ENCODE measurements at places on chromosomes 6 and 20. TPM values are rescaled to one million over a fixed set of nuclear protein-coding genes. Genes with fewer than 3 reads are reported as not detected.

GRCh38 chr6:3135668-3136291 is 17.3 kb downstream of the BPHL start:
- no peak for DNase-seq

DNA sequence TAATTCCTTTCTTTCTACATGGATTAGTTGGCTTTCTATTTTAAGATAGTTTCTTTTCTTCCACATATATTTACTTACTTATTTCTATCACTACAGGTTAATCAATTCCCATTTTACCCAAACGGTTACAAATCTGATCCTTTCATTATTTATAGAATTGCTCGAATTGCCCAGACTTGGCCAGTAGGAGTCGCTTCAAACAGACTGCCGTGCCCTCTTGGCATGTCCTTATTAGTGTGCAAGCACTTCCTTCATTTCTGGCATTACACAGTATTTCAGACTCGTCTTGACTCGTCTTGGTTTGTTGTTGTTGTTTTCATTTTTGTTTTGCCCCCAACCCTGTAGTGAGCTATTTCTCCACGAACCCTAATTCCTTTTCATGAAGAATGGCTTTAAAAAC is 74.6 kb downstream of the SAMD3 start:
- DNase-seq: no peak

GRCh38 chr20:22836877-22837276 is 198.2 kb upstream of the SSTR4 start:
- DNase-seq: peak; percentile 77

- DNase-seq: no peak
These were observed 68.6 kb upstream of the FOXP4 start for GRCh38 chr6:41477572-41477971.

GRCh38 chr20:5312518-5312917 is 4.2 kb downstream of the PROKR2 start:
- DNase-seq: no peak

GRCh38 chr20:24746351-24746685 is 202.8 kb upstream of the CST7 start:
- DNase-seq: peak; percentile 77

- DNase-seq: peak; percentile 5
These were observed 70.1 kb upstream of the CNKSR3 start for GRCh38 chr6:154580397-154581135.

GRCh38 chr20:8557711-8558110 is 425.6 kb downstream of the PLCB1 start:
- DNase-seq: no peak

- peak; percentile 63 for DNase-seq
These were observed 59.5 kb upstream of the ARMH2 start for GRCh38 chr6:24858177-24858653.

DNA sequence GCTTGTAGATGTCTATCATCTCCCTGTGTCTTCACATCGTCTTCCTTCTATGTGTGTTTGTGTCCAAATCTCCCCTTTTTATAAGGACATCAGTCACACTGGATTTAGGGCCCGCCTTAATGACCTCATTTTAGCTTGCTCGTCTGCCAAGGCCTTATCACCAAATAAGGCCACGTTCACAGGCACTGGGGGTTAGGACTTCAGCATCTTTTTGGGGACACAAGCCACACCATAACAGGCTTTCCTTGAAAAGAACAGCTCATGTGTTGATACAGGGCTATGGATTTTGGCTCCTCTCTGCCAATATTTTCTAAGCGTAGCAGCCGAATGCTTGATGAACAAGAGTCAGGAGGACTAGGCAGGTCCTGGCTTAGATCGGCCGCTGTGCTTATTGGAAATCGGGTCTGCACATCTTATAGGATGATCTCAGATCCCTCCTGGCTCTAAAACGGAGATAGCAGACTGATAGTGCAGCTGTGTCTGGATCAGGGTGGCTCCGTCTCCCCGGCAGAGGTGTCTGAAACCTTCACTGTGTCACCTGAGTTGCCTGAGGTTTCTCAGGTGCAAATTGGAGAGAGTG is 16.2 kb upstream of the TMEM181 start:
- no peak for DNase-seq

- peak; percentile 18 for DNase-seq
These were observed 37.7 kb upstream of the CENPW start for GRCh38 chr6:126302191-126302590.

GRCh38 chr6:15763837-15764236 is 101.0 kb upstream of the DTNBP1 start:
- DNase-seq: peak; percentile 55

DNA sequence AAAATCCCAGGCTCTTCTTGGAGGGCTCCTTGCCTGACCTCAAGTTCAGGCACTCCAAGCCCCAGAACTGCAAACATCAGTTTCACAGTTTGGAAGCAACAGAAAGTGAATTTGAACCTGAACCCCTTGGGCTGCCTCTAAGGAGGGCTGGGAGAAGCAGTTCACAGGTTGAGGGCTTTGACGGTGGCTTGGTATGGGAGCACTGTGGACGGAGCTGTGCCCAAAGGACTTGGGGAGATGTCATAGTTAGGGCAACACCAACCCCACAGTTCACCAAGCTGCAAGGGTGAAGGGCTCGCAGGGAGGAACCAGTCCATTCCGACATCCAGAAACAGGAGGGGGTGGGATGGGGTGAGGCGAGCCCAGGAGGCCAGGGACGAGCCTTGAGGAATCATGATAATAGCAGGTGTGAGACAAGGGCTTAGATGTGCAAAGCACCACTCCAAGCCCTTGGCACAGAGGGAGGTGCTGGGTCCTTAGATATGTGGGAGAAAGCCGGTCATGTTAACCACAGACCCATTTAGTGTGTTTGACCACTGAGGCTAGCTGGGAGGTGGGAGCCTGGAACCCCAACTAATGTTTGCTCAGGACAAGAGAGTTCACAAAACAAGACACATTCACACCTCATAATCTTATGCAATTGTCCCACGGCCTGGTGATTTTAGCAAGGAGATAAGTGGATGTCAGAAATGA is 4.3 kb downstream of the CEBPB start:
- no peak for DNase-seq

- DNase-seq: no peak
These were observed 142.2 kb upstream of the AFDN start for GRCh38 chr6:167684276-167685104.

DNA sequence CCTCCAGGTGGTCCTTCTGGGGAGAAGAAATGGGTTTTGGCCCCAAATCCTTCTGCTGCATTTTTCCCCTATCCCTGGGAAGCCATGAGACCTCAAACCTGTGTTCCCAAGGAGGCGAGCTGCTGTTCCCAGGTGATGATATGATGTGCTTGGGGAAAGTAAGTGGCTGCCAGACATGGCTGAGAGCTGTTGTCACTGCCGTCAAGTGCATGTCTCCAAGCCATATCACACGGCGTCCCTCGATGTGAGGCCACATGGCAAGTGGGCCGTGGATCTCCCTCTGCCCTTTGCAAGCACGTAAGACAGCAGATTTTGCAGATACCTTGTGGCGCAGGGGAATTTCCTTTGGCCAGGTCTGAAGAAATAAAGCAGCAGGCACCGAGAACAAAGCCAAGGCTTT is 103.7 kb upstream of the CD93 start:
- no peak for DNase-seq

Gene OOEP
- not detected for total RNA-seq

Gene KCNK16
- not detected for total RNA-seq

Gene SOBP
- total RNA-seq: 1.6 TPM
